ENCODE measurements at places on chromosomes 13 and 19.

DNA sequence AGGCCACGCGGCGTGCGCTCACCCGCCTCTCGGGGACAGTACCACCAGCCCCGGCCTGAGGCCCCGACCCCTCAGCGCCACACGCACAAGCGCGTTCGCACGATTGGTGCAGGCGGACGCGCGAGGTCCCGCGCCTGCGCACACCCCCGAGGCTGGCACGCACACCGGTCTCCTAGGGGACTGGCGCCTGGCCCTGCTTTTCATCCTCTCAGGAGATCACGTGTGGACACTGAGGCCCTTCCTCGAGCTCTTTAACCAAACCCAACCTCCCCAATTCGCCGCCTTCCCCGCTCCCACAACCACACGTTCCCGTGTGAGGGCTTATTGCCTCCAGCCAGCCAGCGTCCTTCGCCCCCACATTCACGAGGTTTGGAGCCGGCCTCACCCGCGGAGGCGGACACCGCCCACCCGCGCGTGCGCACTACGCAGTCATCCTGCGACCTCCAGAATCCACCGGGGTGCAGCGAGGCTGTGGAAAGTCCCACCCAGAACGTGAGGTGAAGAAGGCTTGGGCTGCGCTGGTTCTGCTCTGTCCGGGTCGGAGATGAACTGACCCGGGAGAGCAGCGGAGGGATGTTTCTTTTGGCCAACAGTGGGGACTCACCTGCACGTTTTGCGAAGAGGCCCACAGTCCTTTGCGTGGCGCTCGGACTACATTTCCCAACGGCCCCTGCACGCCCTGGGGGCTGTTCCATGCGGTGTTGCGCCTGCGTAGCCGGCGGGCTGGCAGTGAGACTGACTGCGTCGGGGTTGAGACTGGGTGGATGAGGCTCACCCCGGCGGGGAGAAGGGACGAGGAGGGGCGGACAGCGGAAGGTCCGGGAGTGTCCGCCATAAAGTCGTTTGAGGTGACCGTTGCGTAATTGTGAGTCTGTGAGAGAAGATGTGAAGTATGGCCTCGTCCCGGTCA lies 539 bp upstream of the ZNF667 start:
- peak; percentile 92 for DNase-seq

DNA sequence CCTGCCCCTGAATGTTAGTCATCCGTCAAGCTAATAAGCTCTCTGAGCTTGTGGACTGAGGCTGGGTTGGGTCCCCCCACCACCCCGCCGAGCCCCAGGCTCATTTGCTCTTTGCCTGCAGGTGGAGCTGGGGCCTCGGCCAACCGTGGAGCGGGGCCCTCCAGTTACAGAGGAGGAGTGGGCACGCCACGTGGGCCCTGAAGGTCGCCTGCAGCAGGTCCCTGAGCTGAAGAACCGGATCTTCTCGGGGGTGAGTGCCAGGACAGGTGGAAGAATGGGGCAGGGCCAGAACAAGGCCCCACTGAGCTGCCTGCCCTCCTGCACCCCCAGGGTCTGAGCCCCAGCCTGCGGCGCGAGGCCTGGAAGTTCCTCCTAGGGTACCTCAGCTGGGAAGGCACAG lies 5.1 kb downstream of the TBC1D17 start:
- DNase-seq, result no peak

GRCh38 chr13:24161980-24162525 lies 1.5 kb downstream of the SPATA13 start:
- DNase-seq, result no peak

GRCh38 chr13:73450583-73450982 lies 391.8 kb downstream of the KLF5 start:
- DNase-seq, result no peak

DNA sequence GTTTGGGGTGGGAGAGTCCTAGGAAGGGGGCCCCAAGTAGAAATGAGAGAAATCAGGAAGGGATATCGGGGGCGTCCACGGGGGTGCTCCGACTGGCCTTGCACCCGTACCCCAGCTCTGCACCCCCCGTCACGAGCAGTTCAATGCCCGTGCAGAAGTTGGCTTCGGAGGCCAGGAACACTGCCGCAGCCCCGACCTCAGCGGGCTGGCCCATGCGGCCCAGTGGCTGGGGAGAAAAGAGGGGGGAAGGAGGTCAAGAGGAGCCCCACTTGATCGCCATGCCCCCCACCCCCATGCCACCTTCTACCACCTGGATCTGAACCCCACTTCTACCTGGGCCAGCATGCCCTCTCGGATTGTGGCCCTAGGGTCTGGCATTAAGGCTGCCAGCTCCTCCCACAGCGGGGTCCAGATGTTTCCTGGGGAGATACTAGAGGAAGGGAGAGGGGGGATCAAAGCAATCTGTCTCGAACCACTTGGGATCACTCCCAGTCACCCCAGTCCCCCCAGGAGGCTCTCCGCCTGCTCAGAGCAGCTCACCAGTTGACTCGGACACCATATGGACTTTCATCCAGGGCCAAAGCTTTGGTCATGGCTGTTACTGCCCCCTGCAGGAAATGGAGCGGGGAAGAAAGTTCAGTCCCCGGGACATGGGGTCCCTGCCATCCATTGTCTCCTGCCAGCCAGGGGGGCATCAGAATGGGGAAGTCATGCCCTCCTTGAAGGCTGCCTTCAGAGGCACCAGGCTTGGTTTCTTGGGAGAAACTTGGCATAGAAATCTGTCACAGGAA lies 2.5 kb upstream of the BCAT2 start:
- no peak for DNase-seq

DNA sequence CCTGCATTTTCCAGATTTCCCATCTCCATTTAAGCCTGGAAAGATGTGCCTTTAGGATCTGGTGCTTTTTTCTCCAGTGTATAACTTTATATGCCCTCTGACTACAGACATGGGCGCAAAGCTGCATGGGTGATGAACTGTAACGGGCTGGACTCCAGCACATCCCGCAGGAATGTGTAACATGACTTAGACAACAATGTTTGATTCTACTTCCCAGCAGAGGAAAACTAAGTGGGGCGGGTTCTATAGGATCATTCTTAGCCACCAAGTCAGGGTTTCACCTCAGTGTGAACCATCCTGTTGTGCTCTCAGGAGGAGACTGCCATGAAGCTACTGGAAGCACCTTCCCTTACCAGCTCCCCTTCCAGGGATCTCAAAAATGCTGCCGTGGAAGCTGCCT lies 93.2 kb upstream of the SERP2 start:
- DNase-seq, result peak; percentile 64

- peak; percentile 95 for DNase-seq
Measured at GRCh38 chr19:27971071-27971470, 1241.9 kb downstream of the UQCRFS1 start.

- peak; percentile 52 for DNase-seq
Measured at GRCh38 chr13:99103536-99103935, 97.1 kb upstream of the UBAC2 start.

- DNase-seq, result no peak
Measured at GRCh38 chr13:85411591-85411990, 387.6 kb downstream of the SLITRK6 start.

- DNase-seq, result peak; percentile 33
Measured at GRCh38 chr19:5339950-5340636, 519 bp downstream of the PTPRS start.

GRCh38 chr13:112012016-112012704 lies 54.8 kb upstream of the SOX1 start:
- DNase-seq, result no peak

DNA sequence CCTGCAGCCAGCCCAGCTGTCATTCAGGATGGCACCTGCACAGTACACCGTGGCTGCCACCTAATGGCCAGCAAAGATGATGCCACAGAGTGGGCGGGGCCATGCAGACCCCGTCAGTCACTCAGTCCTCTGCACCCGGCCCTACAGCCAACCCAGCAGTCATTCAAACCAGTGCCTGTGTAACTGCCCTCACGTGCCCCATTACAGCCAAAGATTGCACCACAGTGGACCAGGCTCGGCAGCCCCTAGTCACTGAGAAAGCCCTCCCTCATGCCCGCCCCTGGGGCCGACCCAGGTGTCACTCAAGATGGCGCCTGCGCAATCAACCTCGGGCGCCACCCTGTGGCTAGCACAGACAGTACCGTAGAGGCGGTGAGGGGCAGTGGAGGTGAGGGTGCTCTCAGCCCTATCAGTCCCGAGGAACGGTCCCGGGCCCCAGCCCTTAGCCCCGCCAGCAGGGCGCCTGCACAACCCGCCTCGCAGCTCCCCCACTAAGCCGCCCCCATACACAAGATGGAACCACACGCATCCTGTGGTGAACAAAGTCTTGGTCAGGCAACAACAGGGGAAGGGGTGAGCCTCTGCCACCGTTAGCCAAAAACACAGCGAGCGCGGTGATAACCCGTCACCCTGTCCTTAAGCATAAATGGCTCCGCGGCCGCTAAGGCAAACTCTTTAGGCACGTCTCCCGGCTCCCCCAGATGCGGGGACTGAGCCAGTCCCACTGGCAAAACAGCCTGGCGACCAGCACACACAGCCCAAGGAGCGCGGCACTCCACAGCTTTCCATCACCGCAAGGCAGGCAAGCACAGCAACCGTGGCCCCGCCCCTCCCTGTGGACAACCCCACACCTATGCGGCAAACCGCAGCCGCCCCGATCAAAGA lies 2.3 kb downstream of the PEG3 start:
- peak; percentile 52 for DNase-seq

- DNase-seq, result no peak
Measured at GRCh38 chr19:28446511-28446910, 766.4 kb downstream of the UQCRFS1 start.

GRCh38 chr19:56091751-56092546 lies 29.1 kb downstream of the ZNF787 start:
- DNase-seq, result no peak

GRCh38 chr19:16702123-16702522 lies 17.5 kb upstream of the NWD1 start:
- no peak for DNase-seq

DNA sequence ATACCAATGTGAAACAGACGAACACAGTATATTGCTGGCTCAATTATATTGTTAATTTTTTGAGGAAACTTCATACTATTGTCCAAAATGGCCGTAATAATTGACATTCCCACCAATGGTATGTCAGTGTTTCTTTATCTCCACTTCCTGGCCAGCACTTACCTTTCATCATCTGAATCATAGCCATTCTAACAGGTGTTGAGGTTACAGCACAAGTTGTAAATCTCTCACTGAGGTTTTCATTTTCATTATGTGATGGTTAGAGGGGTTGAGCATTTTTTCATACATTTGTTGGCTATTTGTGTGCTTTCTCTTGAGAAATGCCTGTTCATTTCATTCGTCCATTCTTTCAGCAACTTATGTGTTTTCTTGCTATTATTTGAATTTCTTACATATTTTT lies 824.0 kb downstream of the UQCRFS1 start:
- DNase-seq, result no peak

- DNase-seq, result no peak
Measured at GRCh38 chr19:18460900-18461299, 23.0 kb upstream of the ISYNA1 start.

GRCh38 chr19:47406711-47407416 lies 12.5 kb downstream of the MEIS3 start:
- no peak for DNase-seq

DNA sequence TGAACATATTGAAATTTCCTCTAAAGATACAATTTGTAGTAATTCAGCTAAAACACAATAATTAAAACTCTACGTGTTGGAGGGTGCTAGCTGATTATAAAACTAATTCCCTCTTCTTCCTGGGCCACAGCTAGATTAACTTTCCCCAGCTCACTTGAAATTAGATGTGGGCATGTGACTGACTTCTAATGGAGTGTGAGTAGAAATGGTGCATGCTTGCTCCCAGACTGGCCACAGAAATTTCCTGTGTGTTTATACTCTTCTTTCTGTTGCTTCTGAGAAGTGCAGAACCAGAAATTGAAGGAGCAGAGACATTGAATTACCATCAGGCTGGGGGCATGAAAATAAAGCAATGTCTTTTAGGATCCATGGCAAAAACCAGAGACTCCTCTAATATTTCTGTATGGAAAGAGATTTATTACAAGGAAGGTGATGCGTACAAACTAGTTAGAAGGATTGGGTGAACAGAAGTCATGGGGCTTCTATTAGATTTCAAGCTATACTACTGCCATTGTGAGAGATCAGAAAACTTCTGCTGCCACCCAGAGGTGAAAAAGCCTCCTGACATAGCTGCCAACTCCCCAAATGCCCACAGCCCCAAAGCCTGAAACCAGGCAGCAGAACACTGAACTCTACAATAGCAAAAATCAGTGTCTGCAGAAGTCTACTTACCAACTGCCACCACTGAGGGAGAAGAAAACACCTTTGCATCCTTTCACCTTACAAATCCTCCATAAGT lies 379.2 kb upstream of the MIR17HG start:
- DNase-seq, result peak; percentile 2

DNA sequence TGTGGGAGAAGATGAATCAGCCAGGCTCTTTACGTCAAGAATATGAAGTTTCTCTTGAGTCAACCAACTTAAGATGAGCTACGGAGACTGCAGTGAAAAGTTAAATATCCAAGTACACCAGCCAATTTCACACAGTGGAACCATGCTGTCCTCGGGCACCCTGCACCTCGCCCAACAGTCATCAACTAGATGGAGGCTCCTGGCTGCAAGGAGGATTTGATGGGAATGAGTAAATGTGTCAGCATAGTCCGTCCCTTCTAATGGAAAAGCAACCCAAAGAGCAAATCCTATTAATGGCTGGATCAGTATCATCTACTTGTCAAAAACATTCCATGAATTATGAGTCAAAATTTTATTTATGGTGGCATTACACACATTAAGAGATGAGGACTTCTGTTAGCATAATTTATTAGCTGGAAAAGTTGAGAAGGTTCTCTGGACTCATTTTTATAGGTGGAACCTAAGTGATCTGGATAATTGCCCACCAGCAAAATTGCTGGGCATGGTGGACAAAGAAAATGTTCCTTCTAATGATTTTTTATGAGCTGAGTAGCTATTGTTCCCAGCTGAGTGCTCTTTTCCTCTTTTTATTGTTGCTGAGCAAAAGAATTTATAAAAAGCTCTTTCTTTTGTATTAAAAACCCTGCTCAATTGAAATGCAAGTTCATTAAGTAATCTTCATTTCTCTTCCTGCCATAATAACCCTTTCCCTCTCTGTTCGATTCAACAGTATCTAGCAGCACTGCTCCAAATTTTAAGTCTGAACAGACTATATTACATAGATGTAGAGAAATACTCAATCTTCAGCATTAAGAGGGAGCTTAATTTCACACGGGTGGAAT lies 88.4 kb downstream of the DNAJC15 start:
- DNase-seq, result no peak

DNA sequence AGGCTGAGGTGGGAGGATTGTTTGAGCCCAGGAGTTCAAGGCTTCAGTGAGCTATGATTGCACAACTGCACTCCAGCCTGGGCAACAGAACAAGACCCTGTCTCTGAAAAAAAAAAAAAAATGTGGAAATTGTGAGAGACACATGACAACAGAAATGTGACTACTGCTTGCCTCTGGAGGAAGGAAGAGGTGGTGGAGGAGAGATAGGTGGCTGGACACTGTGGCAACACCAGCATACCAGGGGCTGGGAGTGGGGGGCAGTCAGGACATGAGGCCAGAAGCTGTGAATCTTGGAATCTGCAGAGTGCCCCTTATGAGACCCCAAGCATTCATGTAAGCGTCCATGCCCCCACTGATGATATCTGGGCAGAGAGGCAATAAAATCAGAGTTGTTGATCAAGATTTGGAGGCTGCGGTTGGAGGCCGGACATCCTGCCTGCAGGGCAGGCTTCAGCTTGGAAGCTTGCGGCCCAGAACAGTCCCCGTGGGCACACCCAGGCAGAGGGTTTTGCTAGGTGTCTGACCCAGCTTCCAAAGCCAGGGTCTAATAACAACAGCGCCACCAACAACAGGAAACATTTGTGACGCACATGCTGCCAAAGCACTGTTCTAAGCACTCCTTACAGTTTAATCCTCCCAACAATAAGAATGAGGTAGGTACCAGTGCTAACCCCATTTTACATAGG lies 16.9 kb downstream of the FAM187B start:
- no peak for DNase-seq

GRCh38 chr13:31121379-31122140 lies 40.1 kb downstream of the HSPH1 start:
- DNase-seq, result no peak

- no peak for DNase-seq
Measured at GRCh38 chr19:27709496-27709895, 1503.5 kb downstream of the UQCRFS1 start.

Measured in fibroblast of skin of abdomen (primary cell).